Activated T-helper 1 cell treated with Interleukin-2 at 50 U/mL for 16 hours (primary cell): ENCODE measurements at places on chromosomes 11 and 22.

DNA sequence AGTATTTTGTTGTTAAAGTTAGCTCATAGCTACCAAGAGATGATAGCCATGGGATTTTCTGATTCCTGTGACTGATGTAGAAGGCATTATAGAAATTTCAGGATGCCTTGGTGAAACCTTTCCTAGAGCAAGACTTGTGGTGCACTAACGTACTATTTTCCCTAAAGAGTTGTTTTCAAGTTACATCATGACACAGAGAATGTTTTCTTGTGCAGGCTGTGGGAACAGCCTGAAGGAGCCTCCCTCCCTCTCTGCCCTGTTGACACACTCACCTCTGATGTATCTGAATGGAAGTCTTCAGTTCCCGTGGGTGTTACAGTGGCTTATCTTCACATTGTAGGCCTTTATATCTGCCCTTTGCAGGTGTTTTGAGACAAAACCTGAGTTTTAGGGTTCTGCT, 121.6 kb downstream of the LDLRAD3 start:
- no peak for DNase-seq

- DNase-seq, result no peak
Measured at GRCh38 chr22:29096736-29097669, 24.2 kb downstream of the KREMEN1 start.

- DNase-seq, result no peak
Measured at GRCh38 chr11:72970557-72971118, 156.4 kb downstream of the ATG16L2 start.

DNA sequence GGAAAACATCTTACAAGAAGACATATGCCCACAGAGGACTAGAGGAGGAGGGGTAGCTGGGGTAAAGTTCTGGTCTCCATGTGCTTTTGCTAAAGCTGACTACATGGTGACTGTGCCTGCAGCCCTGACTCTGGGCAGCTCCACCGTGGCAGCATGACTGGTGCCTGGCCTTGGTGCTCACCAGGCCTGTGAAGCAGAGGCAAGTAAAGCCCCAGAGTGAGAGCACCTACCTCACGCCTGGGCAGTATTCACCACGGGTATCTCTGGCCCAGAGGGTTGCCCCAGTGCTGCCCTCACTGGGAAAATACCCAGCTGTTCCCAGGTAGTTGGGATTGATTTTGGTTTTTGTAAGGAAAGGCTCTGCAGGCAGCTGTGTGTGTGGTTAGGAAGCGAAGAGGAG, 78.3 kb downstream of the CTTN start:
- no peak for DNase-seq

DNA sequence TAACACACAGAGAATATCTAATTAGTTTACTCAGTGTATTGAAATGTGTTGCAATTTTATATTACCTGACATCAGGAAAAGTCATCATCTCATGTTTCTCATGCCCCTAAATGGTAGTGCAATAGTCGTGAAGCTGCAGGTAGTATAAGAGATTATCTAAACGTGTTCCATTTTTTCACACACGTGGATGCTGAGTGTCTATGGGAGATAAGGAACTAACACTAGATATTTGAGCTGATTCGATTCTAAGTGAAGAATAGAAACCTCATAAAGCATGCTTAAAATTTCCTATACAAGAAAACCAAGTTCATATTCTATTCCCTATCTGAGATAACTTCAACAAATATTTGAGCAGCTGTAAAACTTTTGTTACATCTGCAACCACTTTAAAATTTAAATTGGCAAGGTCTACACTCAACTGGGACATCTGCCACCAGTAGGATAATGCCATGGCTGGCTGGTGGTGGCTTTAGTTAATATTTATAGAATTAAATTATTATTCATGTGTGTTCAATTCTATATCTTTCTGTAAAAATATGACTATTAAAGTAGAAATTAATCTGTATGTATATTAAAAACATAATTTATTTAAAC, 388.8 kb downstream of the LUZP2 start:
- no peak for DNase-seq

- DNase-seq, result no peak
Measured at GRCh38 chr22:35258191-35258988, 1.1 kb downstream of the HMGXB4 start.

- no peak for DNase-seq
Measured at GRCh38 chr11:114354076-114354475, 46.2 kb downstream of the C11orf71 start.

- DNase-seq, result no peak
Measured at GRCh38 chr11:3873712-3874349, 18.4 kb downstream of the STIM1 start.

- DNase-seq, result no peak
Measured at GRCh38 chr11:63560506-63561180, 2.5 kb downstream of the PLAAT2 start.

DNA sequence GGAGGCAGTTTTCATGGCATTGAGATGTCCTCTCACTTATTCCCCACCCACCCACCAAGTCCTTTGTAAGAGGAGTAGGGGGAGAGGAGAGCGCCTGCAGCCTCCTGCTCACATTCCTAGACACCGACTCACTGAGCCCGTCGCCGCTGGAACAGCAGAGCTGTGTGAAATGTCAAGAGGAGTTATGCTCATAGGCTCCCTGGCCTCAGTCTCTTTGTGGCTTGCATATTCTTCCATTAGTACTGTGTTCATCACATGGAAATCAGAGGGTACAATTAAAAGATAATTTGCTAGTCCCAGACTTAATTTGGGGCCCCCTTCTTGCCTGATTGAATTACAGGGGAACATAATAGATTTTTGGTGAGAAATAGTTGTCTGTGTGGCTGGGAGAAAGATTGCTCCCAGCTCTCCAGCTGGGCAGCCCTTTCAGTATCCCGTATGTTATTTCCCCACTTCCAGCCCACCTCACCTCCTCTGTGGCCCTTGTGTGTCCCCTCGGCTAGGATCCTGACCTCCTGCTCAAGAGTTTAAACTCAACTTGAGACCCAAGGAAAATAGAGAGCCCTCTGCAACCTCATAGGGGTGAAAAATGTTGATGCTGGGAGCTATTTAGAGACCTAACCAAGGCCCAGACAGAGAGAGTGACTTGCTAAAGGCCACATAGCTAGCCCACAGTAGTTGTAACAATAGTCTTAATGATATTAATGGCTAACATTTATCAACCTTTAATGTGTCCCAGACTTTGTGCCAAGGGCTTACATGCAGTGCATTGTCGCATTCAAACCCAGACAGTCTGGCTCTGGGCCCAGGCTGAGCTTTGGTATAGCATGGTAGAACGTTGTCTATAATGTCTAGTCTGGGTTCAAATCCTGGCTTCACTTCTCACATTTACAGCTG, 32.2 kb downstream of the LIMK2 start:
- no peak for DNase-seq

DNA sequence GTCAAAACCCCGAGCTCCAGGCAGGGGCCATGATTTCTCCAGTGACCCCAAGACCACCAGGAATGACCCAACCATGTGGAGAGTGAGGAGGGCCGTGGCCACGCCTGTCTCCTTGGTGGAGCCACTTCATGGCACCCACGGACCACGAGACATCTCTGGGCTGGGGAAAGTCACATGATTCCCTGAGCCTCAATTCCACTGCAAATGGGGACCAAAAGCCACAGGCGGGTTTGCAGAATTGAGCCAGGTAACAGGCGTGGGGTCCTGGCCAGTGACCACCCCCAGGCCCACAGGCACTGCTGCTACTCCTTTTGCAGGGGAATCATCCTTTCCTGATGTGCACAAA, 178.9 kb downstream of the CTTN start:
- DNase-seq, result no peak

DNA sequence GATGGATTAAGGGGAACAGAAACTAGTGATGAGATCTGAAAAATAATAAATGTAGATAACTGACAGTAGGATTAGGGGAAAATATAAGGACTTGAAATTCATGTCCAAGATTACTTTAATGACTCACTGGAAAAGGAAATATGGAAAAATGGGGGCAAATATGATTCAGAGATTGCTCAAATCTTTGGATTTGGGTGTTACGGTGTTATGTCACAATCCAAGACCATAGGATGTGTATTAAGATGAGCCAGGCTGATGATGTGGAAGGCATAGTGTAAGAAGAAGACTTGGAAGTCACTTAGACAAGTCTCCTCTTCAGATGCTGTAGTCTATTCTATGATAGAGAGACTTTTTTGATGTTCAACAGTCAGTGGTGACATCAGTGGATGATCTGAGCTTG, 323.7 kb downstream of the LUZP2 start:
- DNase-seq, result no peak
